ENCODE measurements at places on chromosomes 12 and 14. TPM values are rescaled to one million over a fixed set of nuclear protein-coding genes. Genes with fewer than 3 reads are reported as not detected.

DNA sequence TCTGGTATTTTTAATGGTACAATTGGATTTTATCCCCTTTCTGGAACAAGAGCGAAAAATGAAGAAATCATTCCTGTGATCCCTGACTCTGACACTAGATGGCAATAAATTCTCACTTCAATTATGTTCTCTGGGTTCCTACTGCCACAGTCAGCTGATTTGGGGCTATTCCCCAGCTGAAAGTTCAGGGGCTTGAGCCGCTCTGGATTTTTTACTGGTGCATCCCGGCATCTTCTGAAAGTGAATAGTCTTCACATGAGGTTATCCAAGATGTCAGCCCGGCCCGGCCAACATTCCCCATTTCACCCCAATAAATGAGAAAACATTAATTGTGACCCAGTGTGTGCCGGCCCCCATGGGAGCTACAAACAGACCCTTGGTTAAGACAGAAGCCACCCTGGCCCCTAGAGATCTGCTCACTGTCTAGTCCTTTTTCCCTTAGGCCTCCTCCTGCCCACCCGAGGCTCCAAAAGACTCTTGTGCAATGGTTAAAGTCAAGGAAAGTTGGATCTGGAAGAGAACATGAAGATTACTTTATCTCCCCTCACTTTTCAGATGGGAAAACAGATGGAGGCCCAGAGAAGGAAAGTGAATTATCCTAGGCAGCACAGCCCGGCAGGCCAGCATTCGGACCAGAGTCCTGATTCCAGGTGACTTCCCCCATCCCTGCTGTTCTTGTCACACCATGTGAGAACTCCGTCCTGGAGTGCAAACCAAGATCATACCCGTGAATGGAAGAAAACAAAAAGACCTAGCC lies 20.8 kb downstream of the CKAP4 start:
- H3K36me3 ChIP-seq, result no peaks in the 10 kb centered on the region
- no peaks in the 10 kb centered on the region for H3K4me1 ChIP-seq
- peak; percentile 55 for DNase-seq

The PKP2 gene
- total RNA-seq, result 0.28 TPM

GRCh38 chr14:30158299-30158698 lies 230.7 kb upstream of the PRKD1 start:
- no peak overlapping the region for H3K4me3 ChIP-seq
- no peaks in the 10 kb centered on the region for H3K27me3 ChIP-seq
- no peak for DNase-seq
- H3K27ac ChIP-seq, result no peak overlapping the region
- no peaks in the 10 kb centered on the region for H3K36me3 ChIP-seq

GRCh38 chr14:51087031-51087441 lies 7.9 kb downstream of the TRIM9 start:
- DNase-seq, result no peak
- H3K36me3 ChIP-seq, result no peaks in the 10 kb centered on the region
- H3K27ac ChIP-seq, result no peak overlapping the region
- H3K27me3 ChIP-seq, result peaks cover 23% of the 10 kb centered on the region

The GNB3 gene
- total RNA-seq, result 0.72 TPM

The KRT72 gene
- total RNA-seq, result not detected

The LGALS3 gene
- total RNA-seq, result 84.4 TPM

GRCh38 chr12:88958946-88959345 lies 378.7 kb upstream of the KITLG start:
- H3K4me1 ChIP-seq, result peaks cover 2% of the 10 kb centered on the region
- no peaks in the 10 kb centered on the region for H3K36me3 ChIP-seq
- no peaks in the 10 kb centered on the region for H3K27me3 ChIP-seq
- H3K4me3 ChIP-seq, result no peak overlapping the region

DNA sequence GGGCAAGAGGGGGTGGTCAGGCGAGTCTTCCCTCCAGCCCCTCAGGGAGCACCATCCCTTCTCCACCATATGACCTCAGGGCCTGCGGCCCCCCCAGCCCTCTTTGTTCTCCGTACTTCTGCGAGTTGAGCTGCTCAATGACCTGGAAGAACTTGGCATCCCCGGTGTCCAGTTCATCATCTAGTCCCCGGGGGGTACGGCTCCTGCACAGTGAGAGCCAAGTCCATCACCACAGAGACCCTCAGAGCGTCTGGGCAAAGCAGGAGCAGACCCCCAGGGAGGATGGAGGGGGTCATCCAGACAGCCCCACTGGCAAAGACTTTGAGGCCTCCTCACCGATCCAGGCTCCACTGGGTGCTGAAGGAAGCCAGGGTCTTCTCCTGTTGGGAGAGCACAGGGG lies 8.9 kb downstream of the ADCY4 start:
- DNase-seq, result no peak
- H3K27ac ChIP-seq, result no peak overlapping the region
- H3K27me3 ChIP-seq, result peaks cover 37% of the 10 kb centered on the region
- no peaks in the 10 kb centered on the region for H3K36me3 ChIP-seq
- no peaks in the 10 kb centered on the region for H3K4me1 ChIP-seq
- no peak overlapping the region for H3K4me3 ChIP-seq

GRCh38 chr12:98417266-98417665 lies 98.1 kb upstream of the TMPO start:
- no peaks in the 10 kb centered on the region for H3K36me3 ChIP-seq
- H3K27me3 ChIP-seq, result no peaks in the 10 kb centered on the region
- no peak overlapping the region for H3K4me3 ChIP-seq
- peaks cover 11% of the 10 kb centered on the region for H3K4me1 ChIP-seq
- DNase-seq, result no peak
- H3K27ac ChIP-seq, result no peak overlapping the region

GRCh38 chr12:51475543-51475942 lies 50.9 kb downstream of the SLC4A8 start:
- no peaks in the 10 kb centered on the region for H3K4me1 ChIP-seq
- H3K4me3 ChIP-seq, result no peak overlapping the region
- no peaks in the 10 kb centered on the region for H3K36me3 ChIP-seq
- no peak overlapping the region for H3K27ac ChIP-seq
- no peaks in the 10 kb centered on the region for H3K27me3 ChIP-seq
- DNase-seq, result peak; percentile 68

The HPD gene
- total RNA-seq, result 0.18 TPM

DNA sequence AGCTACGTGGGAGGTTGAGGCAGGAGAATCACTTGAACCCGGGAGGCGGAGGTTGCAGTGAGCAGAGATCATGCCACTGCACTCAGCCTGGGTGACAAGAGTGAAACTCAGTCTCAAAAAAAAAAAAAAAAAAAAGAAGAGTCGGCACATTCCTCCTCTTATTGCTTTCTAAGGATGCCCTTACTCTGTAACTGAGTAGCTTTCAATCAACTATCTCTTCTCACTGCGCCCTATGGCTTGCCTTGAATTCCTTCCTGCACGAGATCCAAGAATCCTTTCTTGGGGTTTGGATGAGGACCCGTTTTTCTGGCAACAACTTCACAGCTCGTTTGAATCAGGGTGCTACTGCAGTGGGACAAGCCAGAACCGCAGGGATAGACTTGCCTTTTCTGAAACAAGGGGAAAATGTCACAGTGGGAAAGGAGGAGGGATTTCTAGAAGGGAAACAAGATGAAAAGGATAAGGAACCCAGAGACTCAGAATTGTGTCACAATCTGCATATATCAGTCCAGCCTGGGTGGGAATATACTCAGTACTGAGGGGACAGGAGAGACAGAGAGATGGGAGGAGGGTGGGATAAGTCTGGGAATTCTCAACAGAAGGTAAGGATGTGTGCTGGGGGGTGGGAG lies 16.1 kb upstream of the RND1 start:
- peaks cover 10% of the 10 kb centered on the region for H3K27me3 ChIP-seq
- H3K4me3 ChIP-seq, result no peak overlapping the region
- H3K27ac ChIP-seq, result no peak overlapping the region
- H3K4me1 ChIP-seq, result peaks cover 15% of the 10 kb centered on the region
- DNase-seq, result no peak

The TSPAN11 gene
- total RNA-seq, result 0.18 TPM

The ZNF740 gene
- total RNA-seq, result 11.7 TPM

GRCh38 chr12:132103542-132104308 lies 40.4 kb downstream of the DDX51 start:
- H3K4me1 ChIP-seq, result peaks cover 2% of the 10 kb centered on the region
- no peak overlapping the region for H3K27ac ChIP-seq
- H3K36me3 ChIP-seq, result peaks cover 16% of the 10 kb centered on the region
- no peak overlapping the region for H3K4me3 ChIP-seq

GRCh38 chr14:100542619-100543205 lies 44.5 kb downstream of the BEGAIN start:
- no peaks in the 10 kb centered on the region for H3K36me3 ChIP-seq
- DNase-seq, result no peak
- no peaks in the 10 kb centered on the region for H3K4me1 ChIP-seq
- H3K27me3 ChIP-seq, result peaks cover 15% of the 10 kb centered on the region
- H3K4me3 ChIP-seq, result no peak overlapping the region

GRCh38 chr12:87766044-87766443 lies 263.2 kb downstream of the C12orf50 start:
- no peaks in the 10 kb centered on the region for H3K27me3 ChIP-seq
- no peaks in the 10 kb centered on the region for H3K4me1 ChIP-seq
- no peak overlapping the region for H3K4me3 ChIP-seq
- no peak for DNase-seq
- H3K36me3 ChIP-seq, result no peaks in the 10 kb centered on the region

GRCh38 chr12:73221836-73222235 lies 949.7 kb downstream of the TRHDE start:
- DNase-seq, result no peak
- H3K4me1 ChIP-seq, result no peaks in the 10 kb centered on the region
- H3K27me3 ChIP-seq, result no peaks in the 10 kb centered on the region
- no peak overlapping the region for H3K4me3 ChIP-seq
- H3K36me3 ChIP-seq, result no peaks in the 10 kb centered on the region

- H3K4me3 ChIP-seq, result no peak overlapping the region
- peaks cover 5% of the 10 kb centered on the region for H3K4me1 ChIP-seq
- peak; percentile 5 for DNase-seq
- H3K27ac ChIP-seq, result no peak overlapping the region
- no peaks in the 10 kb centered on the region for H3K27me3 ChIP-seq
- peaks cover 3% of the 10 kb centered on the region for H3K36me3 ChIP-seq
Measured at GRCh38 chr12:89650239-89650638, 58.4 kb downstream of the ATP2B1 start.

GRCh38 chr12:67484791-67485480 lies 163.6 kb upstream of the DYRK2 start:
- no peaks in the 10 kb centered on the region for H3K36me3 ChIP-seq
- H3K27me3 ChIP-seq, result peaks cover 2% of the 10 kb centered on the region
- DNase-seq, result no peak
- H3K4me1 ChIP-seq, result peaks cover 6% of the 10 kb centered on the region

DNA sequence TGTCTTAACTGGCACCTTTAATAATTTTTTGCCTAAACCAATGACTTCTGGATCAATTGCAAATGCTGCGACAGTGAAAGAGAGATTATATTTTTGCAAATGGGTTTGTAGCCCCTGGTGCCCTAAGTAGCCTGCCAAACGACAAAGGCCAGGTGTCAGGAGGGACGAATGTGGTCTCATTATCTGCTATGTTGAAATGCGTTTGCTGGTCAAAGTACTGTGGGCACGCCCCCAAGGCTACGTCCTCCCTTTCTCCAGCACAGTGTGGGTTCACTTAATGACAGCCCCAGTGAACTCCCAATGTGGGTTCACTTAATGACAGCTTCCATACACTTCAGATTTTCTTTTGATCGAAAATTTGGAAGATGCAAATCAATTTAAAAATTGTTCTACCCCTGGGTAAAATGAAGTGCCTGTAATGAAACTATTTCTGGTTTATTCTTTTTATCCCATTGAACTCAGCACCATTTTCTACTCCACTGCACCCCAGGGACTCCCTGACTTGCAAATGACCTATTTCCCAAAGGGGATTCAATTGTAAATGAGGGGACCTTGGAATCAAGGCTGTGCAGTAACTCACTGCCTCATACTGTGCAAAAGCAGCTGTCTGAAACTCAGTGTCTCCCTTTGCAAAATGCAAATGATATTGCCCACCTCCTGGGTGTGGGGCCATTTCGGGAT lies 1.4 kb downstream of the SERPINA11 start:
- H3K27me3 ChIP-seq, result no peaks in the 10 kb centered on the region
- H3K27ac ChIP-seq, result no peak overlapping the region
- no peak for DNase-seq
- no peak overlapping the region for H3K4me3 ChIP-seq
- H3K36me3 ChIP-seq, result no peaks in the 10 kb centered on the region

The MUCL1 gene
- not detected for total RNA-seq

The KLRB1 gene
- not detected for total RNA-seq

DNA sequence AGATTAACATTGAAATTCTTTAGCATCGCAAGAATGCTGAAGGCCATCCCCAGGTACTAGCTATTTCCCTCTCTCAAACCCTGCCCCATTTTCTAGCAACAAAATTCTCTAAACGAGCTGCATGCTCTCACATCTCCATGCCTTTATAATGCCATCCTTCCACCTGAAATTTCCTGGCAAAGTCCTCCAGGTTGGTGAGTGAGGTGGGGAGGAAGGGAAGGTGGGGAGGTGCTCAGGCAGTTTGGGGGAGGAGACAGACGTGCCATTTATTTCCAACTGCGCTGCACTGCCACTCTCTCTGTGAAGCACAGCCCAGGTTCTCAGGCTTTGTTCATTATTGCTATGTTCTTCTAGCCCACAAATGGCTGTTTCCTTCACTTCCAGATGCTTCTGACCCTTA lies 208.4 kb downstream of the PAWR start:
- no peaks in the 10 kb centered on the region for H3K36me3 ChIP-seq
- H3K27ac ChIP-seq, result no peak overlapping the region
- no peaks in the 10 kb centered on the region for H3K27me3 ChIP-seq
- H3K4me1 ChIP-seq, result no peaks in the 10 kb centered on the region
- DNase-seq, result no peak

The ENDOU gene
- under 0.01 TPM for total RNA-seq

DNA sequence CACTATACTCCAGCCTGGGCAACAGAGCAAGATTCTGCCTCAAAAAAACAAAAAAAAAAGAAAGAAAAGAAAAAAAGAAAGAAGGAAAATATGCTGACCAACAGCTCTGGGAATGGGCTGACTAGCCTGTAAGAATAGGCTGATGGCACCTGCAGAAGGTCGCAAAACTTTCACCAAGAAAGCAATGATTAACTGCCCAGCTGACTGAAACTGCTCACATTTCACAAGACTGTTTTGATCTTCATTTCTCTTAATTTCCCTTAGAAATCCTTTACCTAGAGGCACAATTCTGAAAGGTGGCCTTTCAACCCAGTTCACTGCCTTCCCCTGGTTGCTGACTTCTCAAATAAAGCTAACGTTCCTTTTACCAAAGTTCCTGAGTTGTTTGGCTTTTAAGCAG lies 12.4 kb downstream of the BEST3 start:
- no peaks in the 10 kb centered on the region for H3K36me3 ChIP-seq
- no peak overlapping the region for H3K4me3 ChIP-seq
- H3K27ac ChIP-seq, result no peak overlapping the region
- no peak for DNase-seq
- no peaks in the 10 kb centered on the region for H3K27me3 ChIP-seq

- H3K4me3 ChIP-seq, result no peak overlapping the region
- H3K27ac ChIP-seq, result no peak overlapping the region
- H3K27me3 ChIP-seq, result no peaks in the 10 kb centered on the region
- DNase-seq, result no peak
- no peaks in the 10 kb centered on the region for H3K36me3 ChIP-seq
- H3K4me1 ChIP-seq, result peaks cover 19% of the 10 kb centered on the region
Measured at GRCh38 chr12:6368906-6369525, 6.3 kb downstream of the SCNN1A start.

Measured in IMR-90 (cell line).